ENCODE measurements at places on chromosomes 5 and 9.

DNA sequence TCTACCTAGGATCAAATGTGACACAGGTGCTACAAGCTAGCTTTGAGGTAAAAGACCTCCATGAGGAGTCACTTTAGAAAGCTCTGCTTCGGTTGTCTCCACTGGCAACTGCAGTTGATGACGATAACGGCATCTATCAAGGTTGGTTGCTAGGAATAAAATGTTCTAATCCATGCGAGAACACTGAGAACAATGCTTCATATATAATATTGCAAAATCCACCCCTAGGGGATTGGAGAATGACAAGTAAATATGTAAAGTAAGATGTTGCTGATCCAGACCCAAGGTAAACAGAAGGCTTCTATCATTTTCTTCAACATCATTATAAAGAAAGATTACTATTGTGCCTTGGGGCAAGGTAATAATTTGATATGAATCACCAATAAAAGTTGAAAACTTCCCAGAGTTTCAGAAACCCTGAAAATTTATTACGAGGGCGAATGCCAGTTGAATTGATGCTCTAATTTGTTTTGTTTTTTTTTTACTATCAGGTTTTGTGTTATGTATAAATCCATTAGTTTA lies 1003.4 kb downstream of the CDH18 start:
- DNase-seq: no peak

GRCh38 chr9:36765077-36765390 lies 192.3 kb downstream of the MELK start:
- DNase-seq: no peak

GRCh38 chr9:123914517-123915196 lies 15.3 kb downstream of the DENND1A start:
- no peak for DNase-seq

GRCh38 chr5:81313686-81314085 lies 12.3 kb downstream of the ZCCHC9 start:
- DNase-seq: no peak

DNA sequence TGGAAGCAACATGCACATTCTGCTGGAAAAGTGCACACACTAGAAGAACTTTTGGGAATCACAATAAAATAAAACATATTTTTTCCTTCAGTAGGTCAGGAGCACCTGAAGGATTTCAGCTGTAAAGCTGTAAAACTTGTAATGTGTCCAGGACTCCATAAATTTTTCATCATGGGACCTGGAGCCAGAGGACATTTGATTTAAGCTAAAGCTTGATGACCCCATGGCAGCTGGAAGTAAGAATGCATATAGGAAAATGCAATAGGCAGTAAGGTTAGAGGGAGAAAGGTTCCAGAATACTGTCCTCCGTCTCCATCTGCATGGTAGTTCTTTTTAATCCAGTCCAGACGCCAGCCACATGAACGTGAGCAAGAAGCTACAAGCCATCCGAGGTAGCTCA lies 166.0 kb downstream of the ADAMTSL1 start:
- no peak for DNase-seq

DNA sequence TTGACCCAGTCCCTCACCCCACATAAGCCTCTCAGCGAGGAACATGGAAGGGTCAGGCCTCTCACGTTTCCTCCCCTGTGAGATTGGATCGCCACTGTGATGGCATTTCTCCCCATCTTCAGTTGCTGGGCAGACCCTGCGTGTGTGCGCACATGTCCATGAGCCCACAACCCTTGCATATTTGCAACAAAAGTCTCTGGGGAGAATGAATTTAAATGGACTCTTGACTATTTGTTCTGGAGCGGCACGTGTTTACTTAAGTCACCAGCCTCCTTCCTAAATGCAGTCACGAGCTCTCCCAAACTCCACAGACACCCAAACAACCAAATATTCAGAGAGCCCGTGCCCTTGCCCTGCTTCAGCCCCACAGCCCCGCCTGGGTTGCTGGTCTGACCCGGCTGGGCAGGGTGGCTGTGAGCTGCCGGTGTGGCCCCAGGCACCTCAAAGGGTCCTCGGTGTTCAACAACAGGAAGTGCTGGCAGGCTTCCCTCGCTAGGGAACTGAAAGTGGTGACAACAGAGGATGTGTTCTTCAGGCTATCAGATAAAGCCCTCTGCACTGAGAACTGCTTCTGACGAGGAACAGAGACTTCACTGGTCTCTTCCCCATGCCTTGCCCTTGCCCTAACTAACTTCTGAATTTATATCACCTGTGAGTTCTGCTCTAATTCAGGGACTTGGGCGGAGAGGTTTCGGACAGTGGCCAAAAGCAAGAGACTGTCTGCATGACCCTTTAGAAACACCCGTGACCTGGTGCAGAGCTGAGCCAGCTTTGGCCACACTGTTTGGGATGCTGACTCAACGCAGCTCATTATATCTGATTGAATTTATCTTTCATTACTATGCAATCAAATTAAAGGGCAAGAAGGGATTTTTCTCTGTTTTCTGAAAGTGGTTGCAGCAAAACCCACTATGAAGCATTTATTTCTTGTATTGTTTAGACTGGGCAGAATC lies 19.2 kb upstream of the CD180 start:
- DNase-seq: peak; percentile 46
